Choroid plexus epithelial cell (primary cell): ENCODE measurements at places on chromosomes 6 and 20.
A peak's percentile ranks its signal among the peaks of the same experiment; 100 is the strongest.

GRCh38 chr6:135540207-135540840, 42.8 kb upstream of the AHI1 start:
- DNase-seq: peak; percentile 85

DNA sequence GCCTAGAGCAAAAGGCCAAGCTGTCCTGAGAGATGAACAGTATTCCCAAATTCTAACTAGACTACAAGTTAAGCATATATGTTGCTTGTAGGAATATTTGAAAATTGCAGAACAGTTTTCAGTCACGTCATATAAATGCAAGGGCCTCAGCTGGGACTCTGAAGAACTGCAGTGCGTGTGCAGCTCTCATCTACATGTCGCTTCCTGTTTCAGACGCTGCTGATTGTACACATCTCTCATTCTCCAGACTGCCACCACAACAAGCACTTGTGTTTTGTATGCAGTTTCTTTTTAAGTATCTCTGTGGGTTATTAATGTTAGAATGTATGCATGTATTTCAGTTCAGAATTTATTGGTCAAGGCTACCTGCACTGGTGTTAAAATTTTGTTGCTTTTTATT, 119.7 kb downstream of the MAP3K4 start:
- no peak for DNase-seq

- peak; percentile 84 for DNase-seq
These were observed 44.9 kb downstream of the SNAI1 start for GRCh38 chr20:50027611-50028105.

DNA sequence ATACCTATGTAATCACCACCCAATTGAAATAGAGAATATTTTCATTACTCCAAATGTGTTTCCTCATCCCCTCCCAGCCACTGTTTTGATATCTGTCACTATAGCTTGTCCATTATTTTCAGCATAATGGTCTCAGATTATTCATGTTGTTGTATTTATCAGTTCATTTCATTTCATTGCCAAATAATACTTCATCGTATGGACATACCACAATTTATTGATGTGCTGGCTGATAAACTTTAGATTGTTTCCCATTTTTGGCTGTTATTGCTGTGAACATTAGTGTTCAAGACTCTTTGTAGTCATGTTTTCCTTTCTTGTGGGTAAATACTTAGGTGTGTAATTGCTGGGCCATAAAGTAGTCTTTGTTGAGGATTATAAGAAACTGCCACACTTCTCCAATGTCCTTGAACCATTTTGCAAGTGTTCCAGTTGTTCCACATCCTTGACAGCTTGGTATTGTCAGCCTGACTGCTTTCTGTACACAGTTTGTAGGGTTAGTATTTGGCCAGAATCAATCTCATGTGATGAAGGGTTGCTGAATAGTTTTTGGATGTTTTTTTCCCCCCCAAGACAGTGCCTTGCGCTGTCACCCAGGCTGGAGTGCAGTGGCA, 44.3 kb downstream of the JARID2 start:
- DNase-seq: no peak

- no peak for DNase-seq
These were observed 104.9 kb downstream of the GJA10 start for GRCh38 chr6:89999154-89999553.

DNA sequence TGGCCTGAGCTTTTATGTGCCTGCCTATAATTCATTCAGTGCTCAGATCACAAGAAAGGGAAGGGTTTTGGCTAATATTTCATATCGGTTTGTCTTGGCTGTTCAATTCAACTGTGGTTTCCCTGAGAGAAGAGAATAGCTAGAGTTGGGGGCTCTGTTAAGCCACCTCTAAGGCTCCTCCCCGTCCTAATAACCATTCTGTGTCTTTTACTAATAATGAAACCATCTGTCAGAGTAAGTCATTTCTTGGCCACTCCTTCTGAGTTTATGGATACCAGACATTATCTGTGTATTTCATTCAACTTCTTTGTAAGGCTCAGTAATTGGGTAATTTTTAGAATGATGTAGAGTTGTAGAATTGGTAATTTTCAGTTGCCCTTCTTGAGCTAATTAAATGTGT, 5.2 kb downstream of the STX11 start:
- DNase-seq: no peak
